ENCODE measurements at places on chromosomes 6 and 20.

- no peak for DNase-seq
Measured at GRCh38 chr6:134394905-134395304, 77.0 kb upstream of the SGK1 start.

GRCh38 chr6:45420083-45420908 lies 42.6 kb upstream of the SUPT3H start:
- no peak for DNase-seq

- DNase-seq, result no peak
Measured at GRCh38 chr6:142822842-142823241, 122.1 kb downstream of the HIVEP2 start.

GRCh38 chr6:22601984-22602383 lies 32.6 kb downstream of the HDGFL1 start:
- no peak for DNase-seq

- no peak for DNase-seq
Measured at GRCh38 chr6:5125152-5126006, 40.2 kb downstream of the PPP1R3G start.

DNA sequence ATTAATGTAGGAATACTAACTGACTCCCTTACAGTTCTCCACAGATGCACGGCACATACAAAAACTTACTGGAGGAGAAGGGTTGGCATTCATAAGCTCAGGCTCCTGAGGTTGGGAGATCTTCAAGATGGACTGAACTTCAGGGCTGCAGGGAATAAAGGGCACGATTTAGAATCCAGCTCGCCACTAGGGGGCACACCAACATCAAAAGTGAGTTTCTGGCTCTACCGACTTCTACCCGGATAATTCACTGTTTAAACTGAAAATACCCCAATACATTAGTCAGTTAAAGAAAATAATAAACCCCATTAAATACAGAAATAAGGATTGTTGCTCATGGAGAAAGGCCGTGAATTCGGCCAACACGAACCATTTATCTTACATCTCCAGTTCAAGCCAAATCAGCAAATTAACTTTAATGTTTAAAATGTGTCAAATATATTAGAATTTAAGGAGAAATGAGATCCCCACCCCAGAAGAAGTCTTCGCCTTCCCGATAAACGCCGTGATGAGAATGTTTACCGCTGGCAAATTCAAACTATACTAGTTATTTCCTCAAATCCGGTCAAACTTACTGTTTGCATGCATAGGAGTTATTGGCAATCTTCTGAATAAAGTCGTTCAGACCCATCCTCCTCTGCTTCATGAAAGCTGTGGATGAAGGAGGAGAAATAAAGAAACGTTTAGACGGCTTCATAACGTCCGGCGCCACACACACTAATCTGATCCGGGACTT lies 121.7 kb upstream of the SLC2A12 start:
- peak; percentile 88 for DNase-seq

DNA sequence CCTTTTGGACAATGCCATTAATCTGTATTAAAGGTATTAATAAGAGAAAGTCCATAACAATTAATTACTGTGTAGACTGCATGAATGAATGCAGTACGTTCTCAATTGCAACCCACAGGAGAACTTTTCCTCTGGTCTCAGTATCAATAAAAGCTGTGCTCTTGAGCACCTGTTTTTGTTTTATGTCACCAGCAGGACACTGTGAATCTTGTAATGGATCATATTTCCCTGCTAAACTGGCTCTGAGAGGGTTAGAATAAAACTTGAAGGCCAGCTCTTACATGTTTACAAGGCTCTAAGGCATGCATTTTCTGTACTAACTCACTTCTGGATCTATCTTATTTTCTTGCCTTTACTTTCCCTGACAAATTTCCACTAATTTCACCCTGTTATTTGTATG lies 214.3 kb upstream of the PLN start:
- no peak for DNase-seq

GRCh38 chr20:43383026-43383795 lies 74.5 kb upstream of the SRSF6 start:
- DNase-seq, result no peak

DNA sequence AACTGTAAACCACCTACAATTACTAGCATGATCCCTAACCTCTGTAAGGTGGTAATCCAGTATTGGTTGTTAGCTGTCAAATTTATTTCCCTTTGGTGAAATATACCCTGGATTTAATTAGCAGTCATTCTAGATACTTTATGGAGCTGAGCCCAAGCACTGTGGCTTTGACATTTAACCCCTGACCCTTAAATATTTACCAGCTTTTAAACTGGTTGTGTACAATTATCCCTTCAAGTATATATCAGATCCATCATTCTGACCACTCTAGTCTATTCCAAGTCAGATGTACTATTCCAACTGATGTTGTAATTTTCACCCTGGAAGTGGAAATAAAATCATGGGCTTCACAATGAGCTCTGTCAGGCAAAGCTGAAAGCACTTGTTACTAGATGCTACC lies 229.6 kb downstream of the FOXC1 start:
- no peak for DNase-seq

- DNase-seq, result no peak
Measured at GRCh38 chr20:61874421-61875068, 191.1 kb downstream of the TAF4 start.

GRCh38 chr6:22227824-22228610 lies 68.8 kb downstream of the PRL start:
- no peak for DNase-seq

DNA sequence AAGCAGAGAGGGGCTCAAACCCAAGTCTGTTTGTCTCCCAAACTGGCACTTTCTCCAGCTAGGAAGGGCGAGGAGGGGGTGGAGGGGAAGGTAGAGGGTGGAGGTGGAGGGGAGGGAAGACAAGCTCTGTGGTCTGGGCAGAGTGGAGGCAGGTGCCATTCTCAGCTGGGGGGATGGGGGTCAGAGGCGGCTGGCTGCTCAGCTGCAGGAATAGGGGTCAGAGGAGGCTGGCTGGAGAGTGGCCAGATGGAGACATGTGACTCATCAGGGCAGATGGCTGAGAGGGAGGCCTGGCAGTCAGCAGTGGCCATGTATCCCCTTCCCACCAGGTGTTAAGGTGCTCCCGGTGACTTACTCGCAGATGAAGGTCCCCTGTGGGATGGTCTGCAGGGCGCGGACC lies 3.5 kb upstream of the SLC44A4 start:
- no peak for DNase-seq

GRCh38 chr6:52995913-52996645 lies 995 bp upstream of the GSTA4 start:
- peak; percentile 59 for DNase-seq

DNA sequence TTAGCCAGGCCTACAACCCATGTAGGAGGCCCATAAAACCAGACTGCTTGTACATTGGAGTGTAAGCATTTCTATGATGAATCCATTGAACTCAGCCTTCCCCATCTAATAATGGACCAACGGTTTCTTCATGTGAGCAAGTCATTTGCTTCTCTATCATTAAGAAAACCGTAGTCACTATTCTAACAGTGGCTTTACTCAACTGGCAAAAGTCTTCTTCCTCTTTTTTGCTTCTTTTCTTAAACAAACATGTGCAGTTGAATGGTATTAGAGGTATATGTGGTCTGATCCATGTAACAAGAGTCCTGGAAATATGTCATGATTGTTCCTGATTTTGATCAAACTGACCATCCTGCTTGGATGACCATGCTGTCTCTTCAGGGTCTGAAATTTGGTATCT lies 132.4 kb upstream of the STXBP5 start:
- no peak for DNase-seq

DNA sequence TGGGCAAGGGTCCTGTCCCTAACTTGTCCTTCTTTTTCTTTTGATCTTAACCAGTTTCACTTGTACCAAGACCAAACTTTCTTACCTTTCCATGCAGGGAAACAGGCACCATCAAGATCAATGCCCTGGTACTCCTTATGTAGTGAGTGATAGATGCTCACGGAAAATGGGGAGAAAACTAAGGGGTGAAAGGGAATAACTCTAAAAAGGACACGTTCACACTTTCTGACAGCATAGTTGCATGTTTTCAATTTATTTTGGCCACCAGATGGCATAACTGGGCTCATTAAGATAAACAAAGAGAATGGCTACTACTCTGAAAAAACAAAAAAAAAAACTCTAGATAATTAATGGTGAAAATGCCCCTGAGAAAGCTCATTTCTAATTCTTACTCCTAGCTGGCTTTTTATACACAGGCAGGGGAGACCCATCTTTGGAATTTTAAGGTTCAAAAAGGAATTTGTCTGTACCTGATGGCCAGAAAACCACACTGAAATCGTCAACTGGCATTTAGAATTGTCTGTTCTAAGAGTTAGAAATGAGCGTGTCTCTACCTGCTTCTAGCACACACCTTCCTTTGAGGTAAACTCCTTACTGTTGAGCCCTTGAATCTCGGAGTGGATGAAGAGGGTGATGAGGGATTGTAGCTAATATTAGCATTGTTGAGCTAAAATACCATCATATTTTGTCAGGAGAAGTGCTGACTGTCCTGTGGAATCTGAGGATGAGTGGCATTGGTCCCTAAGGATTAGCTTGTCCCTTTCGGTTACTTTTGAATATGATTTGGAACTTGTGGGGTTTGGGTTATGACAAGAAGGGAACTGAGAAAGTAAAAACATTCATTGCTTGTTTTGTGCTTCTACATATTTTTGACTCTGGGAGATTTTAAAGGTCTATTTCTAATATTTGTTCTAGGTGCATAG lies 62.2 kb upstream of the DDR1 start:
- DNase-seq, result no peak

DNA sequence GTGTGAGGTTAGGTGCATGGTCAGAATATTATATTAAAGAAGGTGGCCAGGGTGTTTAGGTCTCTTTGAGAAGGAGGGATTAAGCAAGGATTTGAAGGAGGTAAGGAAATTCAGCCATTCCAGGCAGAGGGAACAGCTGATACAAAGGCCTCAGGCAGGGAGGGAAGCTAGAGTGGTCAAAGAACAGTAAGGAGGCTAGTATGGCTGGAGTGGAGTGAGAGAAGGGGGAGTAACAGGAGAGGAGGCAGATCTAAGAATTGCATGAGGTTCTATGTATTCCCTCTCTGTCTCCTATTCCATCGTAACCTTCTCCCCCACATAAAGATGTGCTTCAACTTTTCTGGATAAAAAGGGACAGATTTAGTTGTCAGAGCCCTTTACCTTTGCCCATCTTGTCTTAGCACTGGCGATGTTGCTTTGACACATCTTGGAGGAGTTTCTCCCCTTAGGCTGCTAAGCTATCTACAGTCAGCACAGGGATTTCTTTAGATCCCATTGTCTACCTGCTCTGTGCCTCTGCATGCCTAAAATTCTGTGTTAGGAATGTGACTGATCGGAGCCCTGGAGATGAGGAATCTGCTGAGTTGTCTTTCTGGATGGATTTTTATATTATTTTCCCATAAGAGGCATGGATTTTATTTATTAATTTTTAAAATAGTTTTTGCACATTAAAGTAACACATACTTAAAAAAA lies 59.9 kb downstream of the KLHL31 start:
- DNase-seq, result no peak

- no peak for DNase-seq
Measured at GRCh38 chr6:64955435-64955848, 751.6 kb downstream of the EYS start.

- DNase-seq, result no peak
Measured at GRCh38 chr6:115667478-115668026, 393.1 kb downstream of the FRK start.

DNA sequence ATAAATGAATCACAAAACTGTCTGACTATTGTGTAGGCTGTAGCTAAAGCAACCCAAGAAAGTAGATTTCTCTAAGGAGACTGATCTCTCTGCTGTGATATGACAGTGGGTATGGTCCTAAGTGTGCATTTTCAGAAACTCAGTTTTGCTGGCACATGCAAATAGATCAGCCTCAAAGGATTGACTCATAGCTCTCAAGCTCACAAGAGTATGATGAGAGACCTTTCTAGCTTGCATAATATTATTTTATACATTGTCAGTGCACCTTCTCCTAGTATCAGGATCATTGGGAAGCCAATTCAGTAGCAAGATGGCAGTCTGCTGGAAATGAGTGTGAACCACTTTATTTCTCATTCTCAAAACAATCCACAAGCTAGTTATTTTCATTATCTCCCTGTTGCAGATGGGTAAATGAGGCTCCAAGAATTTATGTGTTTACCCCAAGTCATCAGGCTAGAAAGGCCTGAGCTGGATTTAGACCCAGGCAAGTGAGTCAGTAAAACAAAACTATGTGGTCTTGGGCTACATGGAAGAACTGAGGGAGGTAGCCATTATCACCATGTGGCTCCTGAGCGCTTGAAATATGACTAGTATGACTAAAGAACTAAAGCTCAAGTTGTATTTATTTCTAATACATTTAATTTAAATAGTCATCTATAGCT lies 27.9 kb upstream of the PLCB4 start:
- no peak for DNase-seq

DNA sequence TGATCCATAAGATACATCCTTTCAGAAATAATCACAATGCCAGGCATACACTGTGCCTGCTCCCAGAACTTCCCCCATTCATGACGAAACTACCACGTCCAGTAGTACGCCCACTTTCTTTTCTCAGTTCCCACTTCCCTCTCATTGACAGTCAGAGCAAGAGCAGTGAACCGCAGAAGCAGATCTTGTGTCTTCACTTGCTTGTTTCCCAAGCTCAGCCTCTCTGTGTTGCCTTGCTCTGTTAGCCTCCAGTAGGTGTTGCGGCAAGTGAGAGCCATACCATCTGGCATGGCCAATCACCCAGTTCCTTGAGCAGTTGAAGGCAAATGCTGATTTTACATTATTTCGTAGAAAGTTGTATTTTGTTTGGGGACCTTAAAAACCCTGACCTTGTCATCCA lies 11.7 kb downstream of the UST start:
- no peak for DNase-seq

GRCh38 chr6:11341867-11342266 lies 109.4 kb upstream of the NEDD9 start:
- no peak for DNase-seq

GRCh38 chr20:17957505-17958363 lies 10.9 kb downstream of the SNX5 start:
- no peak for DNase-seq

GRCh38 chr6:69813508-69813907 lies 16.7 kb upstream of the LMBRD1 start:
- DNase-seq, result no peak

DNA sequence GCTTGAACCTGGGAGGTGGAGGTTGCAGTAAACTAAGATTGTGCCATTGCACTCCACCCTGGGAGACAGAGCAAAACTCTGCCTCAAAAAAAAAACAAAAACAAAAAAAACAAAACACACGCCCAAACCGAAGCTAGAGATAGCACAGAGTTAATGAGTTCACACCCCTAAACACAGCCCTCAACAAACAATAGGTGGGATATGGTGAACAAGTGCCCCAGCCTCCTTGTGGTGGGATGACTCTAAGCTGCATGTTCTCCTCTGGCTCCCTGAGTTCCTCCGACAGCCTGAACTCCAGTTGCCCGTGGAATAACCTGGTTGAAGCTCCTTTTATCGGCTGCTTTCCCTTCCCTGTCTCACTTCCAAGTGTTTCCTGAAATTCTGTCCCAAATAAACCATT lies 22.1 kb upstream of the DSN1 start:
- DNase-seq, result no peak
